ENCODE measurements at places on chromosomes 5 and 9.

DNA sequence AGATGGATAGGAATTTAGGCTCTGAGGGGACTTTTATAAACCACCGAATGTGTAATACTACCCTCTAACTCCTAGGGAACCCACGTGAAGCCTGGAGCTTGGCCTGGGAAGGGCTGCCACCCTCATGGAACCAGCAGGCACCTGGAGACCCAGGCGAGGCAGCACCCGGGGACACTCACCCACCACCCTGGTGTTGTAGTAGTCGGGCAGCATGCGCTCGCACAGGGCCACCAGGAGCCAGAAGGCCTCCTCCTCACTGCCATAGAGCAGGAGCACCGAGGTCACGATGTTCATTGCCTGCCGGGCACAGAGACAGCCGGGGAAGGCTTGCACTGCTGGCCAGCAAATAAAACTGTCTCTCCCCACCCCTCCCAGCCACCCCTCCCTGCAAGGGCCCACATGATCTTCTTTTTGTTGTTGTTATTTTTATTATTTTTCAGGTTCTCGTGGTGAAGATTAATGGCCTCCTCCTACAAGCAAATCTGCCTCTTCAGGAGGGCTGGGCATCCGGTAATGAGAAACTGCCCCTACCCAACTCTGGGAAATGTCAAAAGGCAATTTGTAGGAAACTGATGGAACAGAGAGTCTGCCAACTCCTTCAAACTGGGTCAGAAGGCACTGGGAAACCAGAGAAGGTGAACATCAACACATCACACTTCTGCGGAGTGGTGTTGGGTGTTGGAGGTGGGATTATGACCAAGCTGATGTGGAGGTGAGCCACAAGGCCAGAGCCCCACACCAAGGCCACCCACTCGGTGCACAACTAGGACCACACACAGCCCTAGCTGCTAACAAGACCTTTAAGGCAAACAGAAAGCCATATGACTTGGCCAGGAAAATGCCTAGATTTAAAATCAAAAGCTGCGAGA lies 17.4 kb upstream of the MRNIP start:
- no peak for DNase-seq

DNA sequence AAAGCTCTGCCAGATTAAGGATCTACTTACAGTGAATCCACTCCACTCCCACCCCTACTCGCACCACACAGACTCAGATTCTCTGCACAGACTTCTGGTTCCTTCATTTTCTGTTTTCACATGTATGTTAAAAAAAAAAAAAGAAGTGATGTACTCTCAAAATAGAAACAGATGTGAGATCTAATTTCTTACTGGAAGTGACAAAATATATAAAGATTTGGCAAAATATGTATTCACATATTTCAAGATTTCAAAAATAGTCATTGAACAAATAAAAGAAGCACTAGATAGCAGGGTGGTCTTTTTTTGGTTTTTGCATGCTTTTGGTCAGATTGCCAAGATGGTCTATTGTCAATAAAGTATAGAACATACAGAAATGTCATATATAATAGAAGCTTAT lies 379.2 kb downstream of the TMEM167A start:
- no peak for DNase-seq

GRCh38 chr5:132384506-132385050 lies 15.1 kb downstream of the SLC22A5 start:
- no peak for DNase-seq

DNA sequence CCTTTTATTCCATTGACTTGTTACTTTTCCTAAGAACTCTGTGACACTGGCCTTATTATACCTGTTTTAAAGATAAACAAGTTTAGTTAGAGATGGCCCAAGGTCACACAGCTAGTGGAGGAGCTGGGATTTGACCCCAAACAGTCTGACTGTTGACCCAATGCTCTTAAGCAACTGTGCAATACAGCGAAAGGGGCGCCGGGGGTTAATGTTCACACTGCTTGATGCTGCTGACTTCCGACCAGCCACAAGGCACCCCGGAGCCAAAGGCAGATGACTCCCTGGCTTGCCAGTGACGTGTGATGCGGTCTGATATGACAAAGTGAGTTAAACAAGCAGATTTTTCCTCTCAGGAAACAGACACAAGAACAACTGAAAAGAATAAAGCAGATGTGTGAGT lies 23.9 kb downstream of the PIK3R1 start:
- peak; percentile 87 for DNase-seq

- no peak for DNase-seq
Measured at GRCh38 chr9:18122171-18122570, 351.8 kb upstream of the ADAMTSL1 start.

GRCh38 chr9:94622087-94622800 lies 17.1 kb downstream of the FBP1 start:
- DNase-seq, result no peak

GRCh38 chr9:69012696-69013381 lies 1.1 kb downstream of the PRKACG start:
- DNase-seq, result no peak

- no peak for DNase-seq
Measured at GRCh38 chr5:6636293-6636692, 3.1 kb downstream of the SRD5A1 start.

DNA sequence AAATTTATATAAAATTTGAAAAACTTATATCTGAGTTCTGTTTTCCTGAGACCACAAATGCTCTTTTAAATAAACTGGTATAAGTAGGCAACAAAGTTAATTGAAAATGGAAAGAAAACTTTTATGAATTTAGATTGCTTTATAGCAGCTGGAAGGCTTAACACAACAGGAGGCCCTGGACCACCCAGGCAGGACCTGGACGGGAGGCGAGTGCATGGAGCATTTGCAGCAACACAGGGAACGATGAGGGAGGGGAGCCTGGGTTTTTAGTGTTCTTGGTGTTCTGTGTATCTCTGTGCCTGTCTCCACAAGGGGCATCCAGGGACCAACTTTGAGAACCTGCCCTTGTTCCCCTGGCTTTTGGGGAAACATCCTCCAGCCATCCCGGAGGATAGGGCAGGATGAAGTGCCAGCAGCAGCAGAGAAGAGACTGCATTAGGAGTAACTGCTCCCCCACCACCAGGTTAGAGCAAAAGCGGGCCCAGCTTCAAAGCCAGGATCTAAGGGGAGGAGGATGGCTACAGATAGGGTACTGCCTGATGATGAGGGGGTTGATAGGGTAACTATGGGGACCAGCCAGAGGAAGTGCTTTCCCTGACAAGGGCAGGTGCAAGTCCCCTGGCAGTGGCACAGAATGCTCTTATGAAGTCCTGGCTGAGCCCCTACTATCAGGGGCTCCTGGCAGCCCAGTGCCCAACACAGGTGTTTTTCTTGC lies 6.7 kb upstream of the SPATA31E1 start:
- peak; percentile 16 for DNase-seq

- peak; percentile 77 for DNase-seq
Measured at GRCh38 chr9:131667576-131667975, 72.3 kb downstream of the RAPGEF1 start.

- DNase-seq, result no peak
Measured at GRCh38 chr5:29896646-29897045, 1296.8 kb upstream of the CDH6 start.

DNA sequence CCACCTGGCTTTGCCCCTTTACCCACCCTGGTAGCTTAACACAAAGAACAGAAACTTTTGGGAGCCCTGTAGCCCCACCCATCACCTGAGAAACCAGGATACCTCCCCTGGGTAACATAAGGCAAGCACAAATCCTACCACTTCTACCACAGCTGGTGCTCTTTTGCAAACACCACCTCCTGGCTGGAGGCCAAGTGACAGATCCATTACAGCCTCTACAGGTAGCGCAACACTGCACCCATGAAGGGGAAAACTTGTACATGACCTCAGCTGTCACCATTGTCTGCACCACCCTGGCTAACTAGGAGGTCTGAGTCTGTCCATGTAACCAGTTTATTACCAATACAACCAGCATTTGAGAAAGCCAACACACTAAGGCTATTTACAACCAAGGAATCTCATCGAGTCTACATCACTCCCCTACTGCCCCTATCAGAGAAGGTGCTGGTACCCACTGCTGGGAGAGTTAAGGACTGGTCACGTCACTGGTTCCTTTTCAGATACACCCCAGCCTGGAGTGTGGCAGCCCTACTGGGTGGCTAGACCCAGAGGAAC lies 128.6 kb downstream of the PJA2 start:
- DNase-seq, result no peak

- no peak for DNase-seq
Measured at GRCh38 chr5:34464829-34465228, 191.3 kb upstream of the RAI14 start.

GRCh38 chr5:6043491-6044310 lies 334.6 kb downstream of the MED10 start:
- DNase-seq, result no peak

GRCh38 chr5:168972731-168973130 lies 328.2 kb downstream of the SLIT3 start:
- no peak for DNase-seq

GRCh38 chr5:151772846-151773561 lies 1.2 kb downstream of the G3BP1 start:
- no peak for DNase-seq

DNA sequence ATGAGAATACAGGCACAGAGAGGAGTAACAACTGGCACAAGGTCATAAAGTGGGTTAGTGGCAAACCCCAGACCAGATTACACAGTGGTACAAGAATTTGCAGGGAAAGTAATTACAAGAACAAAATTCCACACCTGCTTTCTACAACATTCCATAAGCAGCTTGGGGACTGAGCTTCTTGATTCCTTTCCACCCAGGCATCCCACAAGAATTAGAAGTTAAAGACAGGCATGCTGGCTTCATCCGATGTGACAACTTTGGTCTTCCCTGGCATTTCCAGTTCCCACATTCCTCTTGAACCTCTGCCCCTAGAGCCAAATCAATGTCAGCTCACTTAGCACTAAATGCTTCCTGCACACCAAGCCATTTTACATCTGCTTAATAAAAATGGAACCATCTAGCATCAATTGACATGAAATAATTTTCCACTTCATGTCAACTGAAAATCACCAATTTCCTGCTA lies 435.8 kb upstream of the PAPPA start:
- no peak for DNase-seq

GRCh38 chr5:79873187-79873586 lies 117.9 kb downstream of the MTX3 start:
- DNase-seq, result no peak

- DNase-seq, result no peak
Measured at GRCh38 chr5:62256161-62257019, 49.6 kb upstream of the KIF2A start.

- no peak for DNase-seq
Measured at GRCh38 chr9:38026021-38026809, 42.8 kb downstream of the SHB start.

- DNase-seq, result no peak
Measured at GRCh38 chr5:53080271-53080670, 29.3 kb downstream of the MOCS2 start.

DNA sequence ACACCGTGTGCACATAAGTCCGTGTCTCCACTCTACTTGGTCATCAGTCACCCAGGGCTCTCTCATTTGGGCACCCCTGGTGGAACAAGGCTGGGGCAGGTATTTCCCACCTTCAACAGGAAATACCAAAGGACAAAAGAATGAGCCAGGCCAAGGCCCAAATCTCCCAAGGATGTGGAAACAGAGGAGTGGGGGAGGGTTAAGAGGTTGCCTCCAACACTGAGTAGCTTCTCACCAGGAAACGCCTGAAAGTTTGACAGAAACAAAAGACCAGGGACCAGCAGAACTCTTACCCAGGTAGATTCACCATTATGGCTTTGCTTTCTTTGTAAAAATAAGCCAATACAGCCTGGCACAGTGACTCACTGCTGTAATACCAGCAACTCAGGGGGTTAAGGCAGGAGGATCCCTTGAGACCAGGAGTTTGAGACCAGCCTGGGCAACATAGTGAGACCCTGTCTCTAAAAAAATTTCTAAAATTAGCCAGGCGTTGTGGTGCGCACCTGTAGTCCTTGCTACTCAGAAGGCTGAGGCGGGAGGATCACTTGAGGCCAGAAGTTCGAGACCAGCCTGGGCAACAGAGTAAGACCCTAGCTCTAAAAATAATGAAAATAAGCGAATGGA lies 12.7 kb downstream of the SLC1A3 start:
- no peak for DNase-seq

DNA sequence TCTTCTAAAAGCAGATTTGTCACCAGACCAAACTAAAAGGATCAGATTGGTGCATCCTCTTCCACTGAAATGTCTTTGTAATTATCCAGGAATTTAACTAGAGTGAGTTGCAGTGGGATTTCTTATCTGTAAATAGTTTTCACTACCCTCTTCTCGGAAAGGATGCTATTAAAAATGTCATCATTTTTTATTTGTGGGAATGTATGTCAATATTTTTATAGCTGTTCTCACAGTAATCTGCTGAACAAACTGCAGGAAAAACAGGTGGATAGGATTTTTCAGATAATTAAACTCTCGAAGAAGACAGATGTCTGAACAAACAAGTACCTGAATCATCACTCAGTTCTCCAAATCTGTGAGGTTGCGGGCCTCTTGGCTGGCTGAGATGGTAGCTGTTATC lies 62.7 kb downstream of the RAB14 start:
- DNase-seq, result no peak

GRCh38 chr5:66161356-66161755 lies 17.3 kb downstream of the SREK1 start:
- no peak for DNase-seq

GRCh38 chr5:8081179-8081578 lies 212.2 kb downstream of the MTRR start:
- no peak for DNase-seq

DNA sequence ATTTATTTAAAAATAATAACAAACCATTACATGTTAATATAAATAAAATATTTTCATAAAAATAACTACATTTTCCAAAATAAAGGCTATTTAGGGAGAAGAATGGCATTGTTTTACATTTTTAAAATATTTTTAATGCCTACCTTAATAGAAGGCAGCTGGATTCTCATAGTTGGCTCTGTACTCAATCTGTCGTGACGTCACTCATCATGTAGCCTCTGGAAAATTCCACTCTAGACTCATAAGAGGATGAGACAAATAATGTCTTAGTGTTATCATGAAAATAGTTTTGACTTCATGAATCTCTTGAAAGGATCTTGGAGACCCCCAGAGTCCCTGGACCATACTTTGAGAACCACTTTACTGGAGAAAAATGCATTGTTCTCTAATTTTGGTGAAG lies 93.1 kb downstream of the NXNL2 start:
- no peak for DNase-seq

DNA sequence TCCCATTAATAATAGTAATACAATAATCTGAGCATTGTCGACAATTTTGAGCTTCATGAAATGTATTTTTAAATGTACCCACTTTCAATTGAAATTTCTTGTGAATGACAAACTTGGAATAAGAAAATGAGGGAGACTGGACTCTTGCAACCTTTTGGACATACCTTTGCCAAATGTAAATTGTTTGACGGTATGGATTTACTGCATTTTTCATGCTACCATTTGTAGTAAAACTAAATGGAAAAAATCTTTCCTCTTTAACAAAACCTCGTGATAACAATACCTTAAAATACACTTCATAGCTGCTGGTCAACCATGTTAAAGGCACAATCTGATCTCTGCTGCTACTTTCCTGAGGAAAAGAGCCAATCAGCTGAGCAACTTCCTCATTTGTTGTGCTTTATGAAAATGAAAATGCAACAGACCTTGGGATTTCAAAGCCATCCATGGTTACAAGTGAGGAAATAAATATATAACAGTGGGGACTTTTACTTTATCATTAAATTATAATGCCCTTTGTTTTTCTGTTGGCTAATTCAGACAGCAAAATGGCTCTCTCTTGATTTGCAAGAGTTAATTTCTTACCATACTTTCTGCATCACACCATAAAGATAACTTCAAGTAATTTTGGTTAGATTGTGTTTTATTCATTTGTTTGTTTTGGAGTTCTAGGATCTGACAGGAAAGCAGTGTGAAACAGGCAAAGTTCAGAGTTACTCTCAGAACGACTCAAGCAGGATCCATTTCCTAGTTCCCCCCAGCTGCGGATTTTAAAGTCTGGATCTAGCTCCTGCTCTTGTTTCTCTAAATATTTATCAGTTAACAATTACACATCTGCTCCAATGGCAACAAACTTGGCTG lies 1.1 kb downstream of the ALDH1A1 start:
- no peak for DNase-seq
